ENCODE measurements at places on chromosomes 13 and 19.

GRCh38 chr13:113969311-113969972 is 4.4 kb downstream of the C13orf46 start:
- peaks cover 31% of the 10 kb centered on the region for H3K36me3 ChIP-seq
- H3K4me3 ChIP-seq, result no peak overlapping the region
- H3K4me1 ChIP-seq, result no peaks in the 10 kb centered on the region
- no peak for DNase-seq
- H3K27me3 ChIP-seq, result no peaks in the 10 kb centered on the region

DNA sequence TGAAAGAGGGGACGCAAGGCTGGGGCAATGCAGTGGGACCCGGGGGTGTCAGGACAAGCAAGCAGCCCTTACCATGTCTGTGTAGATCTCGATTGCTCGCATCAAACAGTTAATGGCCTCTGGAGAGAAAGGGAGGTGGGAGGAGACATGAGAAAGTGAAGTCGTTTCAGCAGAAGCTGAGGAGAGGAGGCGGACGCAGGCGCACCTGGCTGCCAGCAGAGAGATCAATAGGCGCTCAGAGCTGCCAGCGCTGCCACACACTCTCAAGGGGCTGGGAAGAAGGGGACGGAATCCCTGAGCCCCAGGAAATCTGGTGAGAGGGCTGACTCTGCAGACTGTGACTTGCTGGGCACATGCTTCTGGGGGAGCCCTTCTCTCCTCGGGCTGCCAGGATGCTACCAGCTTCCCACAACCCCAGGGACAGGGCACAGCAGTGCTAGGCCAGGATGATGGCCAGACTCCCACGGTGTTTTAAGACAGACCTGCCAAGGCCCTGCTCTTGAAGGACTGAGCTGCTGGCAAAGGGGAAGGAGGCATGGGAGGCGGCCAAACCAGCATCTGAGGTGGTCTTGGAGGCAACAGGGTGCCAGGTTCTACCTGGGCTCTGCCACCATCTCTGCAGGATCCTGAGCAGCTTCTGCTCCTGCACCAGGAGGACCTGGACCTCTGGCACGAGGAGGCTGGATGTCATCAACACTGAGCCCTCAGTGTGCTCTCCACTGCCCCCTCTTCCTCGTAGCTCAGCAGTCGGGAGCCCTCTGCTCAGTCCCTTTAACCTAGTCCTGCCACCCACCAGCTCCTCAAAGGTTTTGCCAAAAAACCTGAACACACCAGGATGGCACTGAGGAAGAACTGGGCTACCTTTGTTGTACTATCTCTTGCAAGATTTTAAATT is 11.7 kb upstream of the KPTN start:
- no peak overlapping the region for H3K4me3 ChIP-seq
- DNase-seq, result no peak
- no peaks in the 10 kb centered on the region for H3K27me3 ChIP-seq
- peaks cover 36% of the 10 kb centered on the region for H3K4me1 ChIP-seq

DNA sequence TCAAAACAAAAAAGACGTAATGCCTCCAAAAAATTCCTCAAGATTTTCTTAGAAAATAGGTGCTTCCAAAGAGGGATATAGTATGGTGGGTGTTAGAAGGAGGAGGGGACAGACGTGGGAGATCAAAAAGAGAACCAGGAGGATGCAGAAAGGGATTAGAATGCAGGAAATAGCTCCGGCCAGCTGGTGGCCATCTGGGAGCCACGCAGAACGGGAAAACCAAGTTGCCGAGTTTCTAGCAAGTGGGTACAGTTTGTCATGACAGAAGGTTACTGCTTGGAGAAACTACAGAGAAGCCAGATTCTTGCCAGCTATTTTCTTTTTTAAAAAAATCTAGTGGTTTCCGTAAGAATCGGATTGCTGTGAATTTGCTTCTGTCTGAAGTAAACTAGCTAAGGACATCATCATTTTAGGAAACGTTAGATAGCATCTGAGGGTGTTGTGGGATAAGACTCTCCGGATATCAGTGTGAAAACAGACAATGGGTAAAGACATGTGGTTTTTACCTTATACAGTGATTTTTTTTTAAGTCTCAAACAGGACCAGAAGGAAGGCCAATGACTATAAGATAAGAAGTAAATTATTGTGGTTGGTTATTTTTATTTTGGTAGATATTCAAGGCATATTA is 104.9 kb downstream of the HSPH1 start:
- H3K4me3 ChIP-seq, result no peak overlapping the region
- no peaks in the 10 kb centered on the region for H3K27me3 ChIP-seq
- H3K36me3 ChIP-seq, result no peaks in the 10 kb centered on the region
- H3K27ac ChIP-seq, result no peak overlapping the region

DNA sequence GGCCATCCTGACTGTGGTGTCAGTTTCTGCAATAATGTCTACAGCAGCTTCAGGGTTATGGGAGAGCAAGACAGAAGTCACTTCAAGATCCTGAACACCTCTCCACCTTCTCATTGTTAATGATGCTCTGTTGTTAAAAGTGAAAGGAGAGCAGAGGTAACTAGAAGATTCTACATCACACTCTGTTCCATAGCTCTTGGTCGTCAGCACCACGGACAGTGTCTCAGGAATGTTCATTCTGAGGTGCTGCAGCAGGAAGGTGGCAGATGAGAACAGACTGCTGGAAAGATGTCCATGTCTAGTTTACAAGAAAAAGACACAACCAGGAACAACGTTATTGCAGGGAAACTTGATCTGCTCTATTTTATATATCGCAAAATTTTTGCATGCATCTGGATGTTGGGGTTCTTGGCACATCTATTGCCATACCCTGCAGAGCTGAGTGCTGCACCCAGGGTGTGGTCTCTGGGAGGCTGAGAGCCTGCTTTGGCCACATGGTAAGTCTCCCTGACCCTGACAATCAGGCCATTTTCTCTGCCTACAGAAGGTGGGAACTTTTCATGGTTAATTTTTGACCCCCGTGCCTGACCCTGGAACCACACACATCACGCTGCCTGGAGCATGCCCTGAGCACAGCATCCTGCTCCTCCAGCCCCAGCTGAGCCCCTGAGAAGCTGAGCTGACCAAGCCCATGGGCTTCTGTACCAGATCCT is 12.7 kb downstream of the CEACAM21 start:
- peaks cover 6% of the 10 kb centered on the region for H3K4me1 ChIP-seq
- H3K4me3 ChIP-seq, result no peak overlapping the region
- peaks cover 34% of the 10 kb centered on the region for H3K36me3 ChIP-seq
- H3K27me3 ChIP-seq, result no peaks in the 10 kb centered on the region

DNA sequence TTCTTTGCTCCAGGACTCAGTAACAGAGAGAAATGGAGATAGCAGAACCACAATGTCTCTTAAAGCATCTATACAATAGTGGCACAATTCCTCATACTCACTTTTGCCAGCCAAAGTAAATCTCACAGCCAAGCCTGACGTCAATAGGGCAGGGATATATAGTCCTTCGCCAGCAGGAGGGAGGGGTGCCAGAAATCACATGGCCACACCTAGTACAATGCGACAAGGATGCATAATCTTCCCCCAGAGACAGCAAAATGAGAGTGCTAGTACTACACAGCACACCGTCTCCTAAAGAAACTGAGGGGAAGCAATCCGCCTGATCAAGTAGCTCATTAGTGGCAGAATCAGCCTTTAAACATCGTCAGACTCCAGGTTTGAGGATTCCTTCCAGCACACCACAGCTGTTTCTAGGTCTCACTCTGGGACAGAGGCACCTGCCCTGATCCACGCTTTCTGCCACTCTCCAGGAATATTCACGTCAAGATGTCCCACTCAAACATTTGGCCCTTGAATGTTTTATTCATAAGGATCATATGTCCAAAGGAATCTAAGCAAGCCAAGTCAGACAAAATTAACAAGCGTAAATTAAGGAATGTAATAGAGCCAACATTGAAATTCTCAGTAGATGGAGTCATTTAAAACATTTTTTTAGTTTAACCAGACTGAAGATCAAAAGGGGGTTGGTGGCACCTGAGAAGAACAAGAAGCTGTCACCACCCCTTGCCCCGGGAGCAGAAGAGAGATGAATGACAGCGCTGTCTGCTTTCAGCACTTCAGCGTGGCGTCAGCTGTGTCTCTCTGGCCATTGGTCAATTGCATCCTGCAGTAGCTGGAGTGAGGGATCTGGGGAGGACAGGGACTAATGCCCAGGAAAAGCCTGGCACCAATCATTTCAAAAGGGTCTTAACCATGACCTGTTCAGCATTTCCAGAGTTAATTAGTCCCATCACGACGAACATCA is 63.5 kb upstream of the SERP2 start:
- H3K27me3 ChIP-seq, result peaks cover 2% of the 10 kb centered on the region
- no peaks in the 10 kb centered on the region for H3K4me1 ChIP-seq
- no peak overlapping the region for H3K4me3 ChIP-seq

- no peak overlapping the region for H3K27ac ChIP-seq
- H3K27me3 ChIP-seq, result no peaks in the 10 kb centered on the region
- H3K4me3 ChIP-seq, result no peak overlapping the region
- no peak for DNase-seq
Measured at GRCh38 chr13:94993616-94994015, 281.3 kb upstream of the SOX21 start.

Measured in natural killer cell (primary cell).